ENCODE measurements at places on chromosomes 4 and X.

DNA sequence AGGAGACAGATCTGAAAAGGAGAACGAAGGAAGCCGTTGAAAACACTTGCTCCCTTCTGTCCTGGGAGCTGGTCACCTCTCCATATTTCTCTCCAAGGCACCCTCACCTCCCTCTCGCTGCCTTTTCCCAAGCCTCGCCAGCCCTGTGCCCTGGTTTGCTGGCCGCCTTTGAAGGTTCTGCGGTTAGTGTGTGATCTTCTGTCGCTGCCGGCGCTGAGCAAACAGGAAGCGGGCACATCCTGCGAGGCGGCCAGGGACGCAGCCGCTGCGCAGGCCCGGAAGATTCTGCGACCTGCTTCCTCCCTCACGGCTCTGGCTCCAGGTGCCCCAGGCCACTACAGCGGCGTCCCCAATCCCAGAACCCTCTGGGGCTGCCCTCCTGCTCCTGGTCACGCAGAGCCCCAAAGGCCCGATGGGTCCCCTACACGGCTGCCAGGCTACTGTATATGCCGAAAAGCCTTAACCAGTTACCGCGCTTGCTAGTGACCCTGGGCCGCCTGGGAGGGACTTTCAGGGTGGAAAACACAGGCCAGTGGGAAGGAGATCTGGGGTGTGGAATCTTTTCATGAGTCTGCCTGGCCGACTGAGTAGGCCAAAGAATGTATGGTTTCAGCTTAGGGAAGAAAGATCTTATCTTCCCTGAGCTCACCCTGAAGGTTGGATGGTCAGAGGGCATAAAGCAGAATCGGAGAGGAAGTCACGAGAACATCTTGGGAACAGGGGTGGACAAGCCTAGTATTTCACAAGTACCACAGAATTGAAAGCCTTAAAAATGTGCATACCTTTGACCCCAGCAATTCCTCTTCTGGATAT is 2.3 kb upstream of the SASH3 start:
- peak; percentile 38 for DNase-seq

GRCh38 chr4:103719105-103719829 is 518 bp downstream of the TACR3 start:
- DNase-seq, result no peak

GRCh38 chr4:21953653-21954052 is 5.1 kb upstream of the KCNIP4 start:
- DNase-seq, result no peak

- no peak for DNase-seq
Observed at GRCh38 chr4:70706044-70706461, 15.7 kb upstream of the RUFY3 start.

DNA sequence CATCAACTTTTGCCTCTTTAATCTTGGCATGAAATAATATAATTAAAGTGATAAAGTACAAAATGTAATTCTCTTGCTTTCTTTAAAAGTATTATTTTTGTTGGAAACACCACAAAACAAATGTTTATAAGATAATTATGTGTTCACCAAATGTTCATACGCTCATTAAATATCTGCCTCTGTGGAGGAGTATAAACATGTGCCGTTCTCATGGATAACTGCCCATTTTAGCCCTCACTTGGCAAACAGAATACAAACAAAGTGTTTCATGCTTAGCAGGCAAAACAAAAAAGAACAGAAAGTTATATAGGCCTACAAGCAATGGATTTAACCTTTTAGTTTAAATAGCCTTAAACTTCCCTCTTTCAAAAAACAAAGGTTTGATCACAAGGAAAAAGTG is 800.5 kb upstream of the DIAPH2 start:
- DNase-seq, result no peak

DNA sequence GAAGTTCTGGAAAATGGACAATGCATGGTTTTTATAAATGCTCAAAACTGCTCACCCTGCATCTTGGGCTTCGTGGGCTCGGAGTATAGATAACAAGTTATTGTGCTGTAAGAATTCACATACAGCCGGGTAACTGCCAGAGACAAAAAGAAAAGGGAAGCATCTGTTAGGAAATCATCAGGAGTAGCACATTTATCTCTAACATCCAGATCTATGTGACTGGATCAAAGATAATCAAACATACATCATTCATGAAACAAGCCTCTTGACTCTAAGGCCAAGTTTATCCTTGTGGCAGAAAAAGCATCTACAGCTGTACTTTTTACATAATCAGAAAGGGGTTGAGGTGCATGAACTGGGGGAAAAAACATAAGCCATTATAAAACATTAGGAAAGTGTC is 264.2 kb downstream of the PPP3CA start:
- peak; percentile 42 for DNase-seq

DNA sequence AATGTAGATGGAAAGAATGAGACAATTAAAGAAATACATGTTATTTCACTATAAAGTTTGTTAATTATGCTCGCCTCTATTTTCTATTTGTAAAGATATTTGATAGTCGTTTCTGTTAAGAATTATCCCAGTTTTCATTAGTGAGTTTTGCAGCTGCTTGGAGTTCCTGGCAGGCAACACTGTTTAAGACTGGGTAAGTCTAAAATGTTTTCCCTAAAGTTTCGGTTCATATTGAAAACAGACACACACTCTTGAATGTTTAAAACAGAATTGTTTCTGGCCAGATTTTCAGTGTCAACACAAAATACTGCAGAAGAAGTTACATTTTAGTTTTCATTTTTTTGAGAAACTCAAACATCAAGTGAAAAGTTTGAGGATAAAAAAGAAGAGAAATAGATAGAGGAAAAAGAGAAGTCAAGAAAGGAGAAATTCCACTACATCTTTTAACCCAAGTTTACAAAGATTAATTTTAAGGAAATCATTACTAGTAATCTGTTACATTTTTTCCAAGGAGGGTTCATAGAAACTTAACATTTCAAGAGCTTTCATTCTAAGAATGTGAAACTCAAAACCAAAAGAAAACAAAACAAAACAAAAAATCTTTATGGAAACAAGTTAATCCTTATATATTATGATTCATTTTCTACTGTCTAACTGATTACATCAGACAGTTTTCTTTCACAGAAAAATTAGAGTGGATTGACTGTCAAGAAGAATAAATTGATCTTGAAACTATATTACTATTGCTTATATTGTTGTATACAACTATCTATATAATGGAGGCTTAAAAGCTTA is 305.5 kb downstream of the FAT4 start:
- DNase-seq, result no peak

GRCh38 chr4:147846318-147847155 is 114.6 kb downstream of the ARHGAP10 start:
- no peak for DNase-seq

DNA sequence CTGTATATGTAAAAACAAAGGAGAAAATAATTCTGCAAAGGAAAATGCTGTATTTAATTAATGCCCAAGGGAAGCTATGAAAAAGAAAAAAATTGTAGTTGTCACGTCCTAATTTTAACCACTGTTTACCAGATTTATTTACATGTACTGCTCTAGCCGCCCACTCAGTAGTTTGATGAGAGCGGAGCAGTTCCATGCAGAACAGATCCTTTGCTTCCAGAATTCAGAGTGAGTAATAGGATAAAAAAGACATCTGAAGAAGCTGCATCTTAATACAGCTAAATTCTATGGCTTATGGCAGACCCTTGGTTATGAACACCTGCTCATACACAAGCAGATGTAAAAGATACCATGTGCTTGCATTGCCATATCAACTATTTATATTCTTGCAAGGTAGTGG is 287.0 kb downstream of the GASK1B start:
- no peak for DNase-seq

- DNase-seq, result no peak
Observed at GRCh38 chr4:124873361-124874171, 161.0 kb upstream of the ANKRD50 start.

- DNase-seq, result no peak
Observed at GRCh38 chr4:121070696-121071639, 1.4 kb downstream of the NDNF start.

- DNase-seq, result no peak
Observed at GRCh38 chr4:125492957-125493356, 178.2 kb downstream of the FAT4 start.

GRCh38 chrX:18757956-18758932 is 50.8 kb downstream of the PPEF1 start:
- no peak for DNase-seq

GRCh38 chr4:135548711-135549110 is 1347.1 kb upstream of the PABPC4L start:
- no peak for DNase-seq

DNA sequence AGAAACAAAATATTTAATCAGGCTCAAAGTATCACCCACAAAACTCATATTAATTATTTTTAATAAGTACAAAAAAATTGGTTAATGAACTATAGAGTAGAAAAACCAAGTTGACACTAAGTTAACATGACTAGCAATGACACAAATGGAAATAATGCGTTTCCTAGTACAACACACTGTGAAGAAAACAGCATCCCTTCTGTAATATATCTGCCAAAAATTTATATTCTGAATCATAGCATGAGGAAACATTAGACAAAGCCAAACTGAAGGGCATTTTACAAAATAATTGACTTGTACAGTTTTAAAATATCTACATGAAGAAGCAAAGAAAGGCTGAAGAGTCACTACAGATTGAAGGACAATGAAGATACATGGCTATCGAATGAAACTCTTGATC is 477.6 kb upstream of the INTU start:
- DNase-seq, result no peak

- DNase-seq, result no peak
Observed at GRCh38 chrX:68938244-68939004, 109.6 kb downstream of the EFNB1 start.

GRCh38 chr4:165810726-165811125 is 62.3 kb upstream of the TLL1 start:
- no peak for DNase-seq

DNA sequence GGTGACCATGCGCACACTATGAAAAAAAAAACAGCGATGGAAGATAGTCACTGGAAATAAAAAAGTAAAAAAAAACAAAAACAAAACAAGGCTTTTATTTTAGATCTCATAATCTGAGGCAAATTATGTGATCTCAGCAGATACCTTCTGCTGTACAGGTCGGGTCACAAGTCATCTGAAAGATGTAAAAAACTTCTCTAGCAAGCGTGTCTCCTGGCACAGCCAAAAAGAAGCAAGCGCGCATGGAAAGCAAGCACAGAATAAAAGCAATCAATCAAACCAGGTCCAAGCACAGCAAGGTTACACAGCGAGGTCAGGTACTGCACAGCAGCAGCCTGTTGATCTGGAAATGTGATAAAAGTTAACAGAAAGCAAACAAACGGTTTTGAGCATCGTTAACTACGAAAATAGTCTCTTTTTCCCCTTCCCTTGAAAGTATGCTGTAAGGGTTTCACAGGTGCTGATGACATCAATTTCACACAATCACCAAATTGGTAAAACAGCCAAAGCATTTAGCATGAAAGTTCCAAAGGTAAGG is 79.3 kb upstream of the MTNR1A start:
- DNase-seq, result no peak

- DNase-seq, result no peak
Observed at GRCh38 chr4:124737619-124738018, 25.1 kb upstream of the ANKRD50 start.

GRCh38 chrX:14528629-14529289 is 577 bp upstream of the GLRA2 start:
- peak; percentile 27 for DNase-seq

- DNase-seq, result no peak
Observed at GRCh38 chr4:131526686-131527085, 1622.4 kb upstream of the PCDH10 start.

- DNase-seq, result no peak
Observed at GRCh38 chr4:84651499-84651898, 68.6 kb downstream of the CDS1 start.

GRCh38 chr4:23371533-23371932 is 518.3 kb downstream of the PPARGC1A start:
- no peak for DNase-seq
